ENCODE measurements at places on chromosomes 1 and 21.

GRCh38 chr1:53172426-53173128 lies 24.0 kb upstream of the CPT2 start:
- peak; percentile 45 for DNase-seq

DNA sequence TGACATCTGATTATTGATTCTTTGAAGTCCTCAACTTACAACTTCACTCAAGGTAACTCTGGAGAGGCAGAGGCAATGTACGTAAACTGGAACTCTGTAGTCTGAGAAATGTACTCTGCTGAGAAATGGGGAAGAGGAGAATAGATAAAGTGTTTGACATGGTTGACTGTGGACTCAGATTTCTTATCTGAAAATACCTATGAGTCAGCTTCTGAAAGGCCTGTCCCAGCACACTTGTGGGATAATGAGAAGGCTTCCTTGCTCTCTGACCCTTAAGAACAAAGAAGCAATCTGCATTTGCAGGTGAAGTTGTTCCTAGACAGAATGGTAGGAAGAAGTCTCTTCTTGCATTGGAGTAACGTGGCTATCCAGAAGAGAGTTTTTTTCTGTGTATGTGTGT lies 1573.5 kb downstream of the BRINP3 start:
- no peak for DNase-seq

GRCh38 chr21:30305136-30305535 lies 15.0 kb downstream of the KRTAP26-1 start:
- no peak for DNase-seq

GRCh38 chr1:79929356-79929755 lies 922.8 kb upstream of the ADGRL4 start:
- DNase-seq = no peak

DNA sequence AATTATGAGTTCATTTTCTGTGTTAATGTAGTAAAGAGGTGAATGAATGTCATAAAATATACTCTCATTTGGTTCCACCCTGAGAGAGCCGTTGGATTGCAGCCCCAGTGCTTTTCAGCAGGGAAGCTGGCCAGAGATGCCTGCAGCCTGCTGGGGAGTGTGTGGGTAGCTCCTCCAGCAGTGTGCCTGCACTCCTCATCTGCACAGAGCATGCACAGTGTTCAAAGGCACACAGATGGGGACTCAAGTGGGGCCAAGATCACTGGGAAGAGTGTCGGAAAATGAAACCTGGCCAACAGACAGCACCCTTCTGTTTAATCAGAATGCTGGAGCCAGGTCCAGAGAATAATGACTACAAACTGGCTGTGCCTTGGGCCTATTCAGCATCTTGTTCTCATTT lies 206.8 kb downstream of the ST6GALNAC3 start:
- no peak for DNase-seq

DNA sequence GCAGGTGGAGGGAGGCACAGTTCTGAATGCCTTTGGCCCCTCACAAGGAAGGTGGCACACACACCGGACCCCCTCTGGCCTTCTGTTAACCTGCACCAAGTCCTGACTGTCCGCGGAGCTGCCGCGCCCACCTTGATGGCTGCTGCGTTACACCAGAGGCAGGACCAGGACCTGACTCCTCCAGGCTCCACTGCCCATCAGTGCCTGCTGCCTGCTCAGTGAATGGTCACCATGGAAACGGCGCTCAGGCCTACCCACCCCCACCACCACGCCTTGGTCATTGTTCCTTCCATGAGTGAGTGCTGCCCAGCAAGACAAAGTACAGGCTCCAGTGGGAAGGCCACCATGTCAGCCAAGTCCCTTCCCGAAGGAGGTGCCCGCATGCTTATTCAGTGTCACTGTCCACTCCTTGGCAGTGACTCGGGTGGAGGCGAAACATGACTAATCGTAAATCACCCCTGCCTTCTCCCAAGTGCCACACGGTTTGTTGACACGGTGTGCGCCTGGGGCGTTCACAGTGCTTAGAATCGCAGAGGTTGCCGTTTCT lies 57.3 kb downstream of the SLC37A1 start:
- DNase-seq = no peak

DNA sequence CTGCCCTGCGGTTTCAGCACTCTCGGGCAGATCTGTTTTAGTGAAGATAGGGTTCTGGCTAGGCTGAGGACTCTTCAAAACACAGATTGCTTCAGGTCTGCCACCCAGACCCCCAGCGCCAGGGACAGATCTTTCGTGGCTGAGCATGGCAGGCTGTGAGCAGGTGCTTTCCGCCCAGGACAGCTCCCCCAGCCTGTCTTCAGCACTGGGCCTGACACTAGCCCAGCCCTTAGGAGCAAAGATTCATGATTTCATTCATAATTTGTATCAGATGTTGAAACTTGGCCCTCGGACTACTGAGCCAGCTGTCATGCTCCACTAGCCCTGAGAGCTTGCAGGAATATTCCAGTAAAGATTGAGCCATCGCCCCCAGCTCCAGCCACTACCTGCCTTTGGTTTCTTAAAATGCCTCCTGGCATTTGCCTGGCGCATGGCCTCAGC lies 5.9 kb downstream of the ADPRS start:
- DNase-seq = no peak

DNA sequence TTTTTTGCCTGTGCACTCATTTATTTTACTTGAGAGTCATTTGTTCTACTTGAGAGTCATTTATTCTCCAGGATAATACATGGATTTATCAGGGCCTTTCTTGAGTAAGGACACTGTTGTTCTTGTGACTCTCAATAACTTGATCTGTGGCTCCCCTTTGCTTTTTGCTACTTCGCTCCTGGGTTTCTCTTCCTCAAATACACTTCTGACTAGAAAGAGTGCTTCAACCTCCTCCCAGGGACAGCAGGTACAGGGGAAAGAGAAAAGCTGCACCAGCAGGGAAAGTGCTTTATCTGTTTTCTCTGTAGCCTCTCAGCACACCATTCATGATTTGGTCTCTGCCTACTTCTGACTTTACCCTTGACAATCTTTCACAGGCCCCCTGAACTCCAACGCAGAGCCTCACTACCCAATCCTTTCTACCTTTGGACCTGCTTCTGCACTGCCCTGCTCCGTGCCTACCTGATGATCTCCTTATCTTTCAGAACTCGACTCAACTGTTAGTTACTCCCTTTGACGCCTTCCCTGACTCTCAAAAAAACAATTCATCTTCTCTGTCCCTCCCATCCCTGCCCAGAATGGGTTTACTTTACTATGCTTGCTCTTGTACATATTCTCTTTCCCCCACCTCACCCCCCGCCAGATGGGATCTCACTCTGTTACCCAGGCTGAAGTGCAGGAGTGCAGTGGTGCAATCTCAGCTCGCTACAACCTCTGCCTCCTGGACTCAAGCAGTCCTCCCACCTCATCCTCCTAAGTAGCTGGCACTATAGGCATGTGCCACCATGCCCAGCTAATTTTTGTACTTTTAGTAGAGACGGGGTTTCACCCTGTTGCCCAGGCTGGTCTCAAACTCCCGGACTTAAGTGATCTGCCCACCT lies 15.6 kb upstream of the PIGM start:
- no peak for DNase-seq

DNA sequence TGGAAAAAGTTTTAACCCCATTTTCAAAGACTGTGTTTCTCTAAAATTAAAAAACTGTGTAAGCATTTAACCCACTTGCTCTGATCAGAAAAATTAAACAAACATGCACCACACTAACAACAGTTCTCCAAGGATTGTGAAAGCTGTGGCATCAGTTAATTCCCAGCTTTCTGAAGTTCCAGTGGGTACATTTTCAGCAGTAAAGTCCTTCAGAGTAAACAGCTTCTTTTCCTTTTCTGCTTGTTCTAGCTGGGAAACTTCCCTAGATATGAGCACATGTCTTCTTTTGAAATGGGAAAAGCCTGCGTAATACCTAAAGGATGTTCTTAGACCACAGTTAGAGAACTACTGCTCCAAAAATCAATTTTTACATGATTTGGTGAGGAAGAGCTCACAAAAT lies 11.1 kb downstream of the PRRX1 start:
- DNase-seq = no peak

DNA sequence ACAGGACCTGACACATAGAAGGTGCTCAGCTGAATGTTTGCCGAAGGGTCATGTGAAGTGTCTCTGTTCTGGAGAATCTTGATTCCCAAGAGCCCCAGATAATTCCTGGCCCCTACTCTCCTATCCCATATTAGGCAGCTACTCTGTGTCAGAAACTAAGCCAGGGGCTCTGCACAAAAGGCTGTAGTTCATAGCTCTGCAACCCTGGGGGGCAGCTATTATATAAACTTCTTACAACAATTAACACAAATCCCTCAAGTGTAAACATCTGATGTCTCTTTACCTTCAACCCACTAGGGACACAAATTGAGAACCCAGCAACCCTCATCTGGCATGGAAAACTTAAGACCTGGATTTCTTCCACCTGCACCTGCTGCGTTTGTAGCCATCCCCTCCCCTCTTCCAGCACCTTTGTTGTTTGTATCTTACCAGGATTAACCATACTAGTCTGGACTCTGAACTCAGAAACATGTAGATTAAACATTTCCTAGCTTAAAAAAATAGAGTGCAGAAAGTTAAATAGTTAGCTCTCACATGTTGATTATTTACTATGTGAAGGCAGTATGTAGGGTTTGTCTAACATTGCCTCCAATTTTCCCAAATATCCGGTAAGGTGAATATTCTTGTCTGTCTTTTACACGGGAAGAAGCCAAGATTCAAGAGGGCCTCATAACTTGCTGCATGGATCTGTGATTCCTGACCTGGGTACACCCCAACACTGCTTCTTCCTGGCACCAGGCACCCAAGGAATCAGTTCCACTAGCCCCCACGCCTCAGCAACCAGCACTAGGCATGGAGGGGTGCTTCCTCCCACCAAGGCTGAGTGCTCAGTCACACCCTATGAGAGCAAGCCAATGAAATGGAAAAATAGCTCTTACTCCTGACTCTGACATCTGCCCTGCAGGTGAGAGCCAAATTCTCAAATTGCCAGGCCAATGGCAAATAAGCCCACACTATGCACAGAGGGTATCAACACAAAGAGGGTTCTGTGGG lies 220.7 kb upstream of the HOOK1 start:
- no peak for DNase-seq

DNA sequence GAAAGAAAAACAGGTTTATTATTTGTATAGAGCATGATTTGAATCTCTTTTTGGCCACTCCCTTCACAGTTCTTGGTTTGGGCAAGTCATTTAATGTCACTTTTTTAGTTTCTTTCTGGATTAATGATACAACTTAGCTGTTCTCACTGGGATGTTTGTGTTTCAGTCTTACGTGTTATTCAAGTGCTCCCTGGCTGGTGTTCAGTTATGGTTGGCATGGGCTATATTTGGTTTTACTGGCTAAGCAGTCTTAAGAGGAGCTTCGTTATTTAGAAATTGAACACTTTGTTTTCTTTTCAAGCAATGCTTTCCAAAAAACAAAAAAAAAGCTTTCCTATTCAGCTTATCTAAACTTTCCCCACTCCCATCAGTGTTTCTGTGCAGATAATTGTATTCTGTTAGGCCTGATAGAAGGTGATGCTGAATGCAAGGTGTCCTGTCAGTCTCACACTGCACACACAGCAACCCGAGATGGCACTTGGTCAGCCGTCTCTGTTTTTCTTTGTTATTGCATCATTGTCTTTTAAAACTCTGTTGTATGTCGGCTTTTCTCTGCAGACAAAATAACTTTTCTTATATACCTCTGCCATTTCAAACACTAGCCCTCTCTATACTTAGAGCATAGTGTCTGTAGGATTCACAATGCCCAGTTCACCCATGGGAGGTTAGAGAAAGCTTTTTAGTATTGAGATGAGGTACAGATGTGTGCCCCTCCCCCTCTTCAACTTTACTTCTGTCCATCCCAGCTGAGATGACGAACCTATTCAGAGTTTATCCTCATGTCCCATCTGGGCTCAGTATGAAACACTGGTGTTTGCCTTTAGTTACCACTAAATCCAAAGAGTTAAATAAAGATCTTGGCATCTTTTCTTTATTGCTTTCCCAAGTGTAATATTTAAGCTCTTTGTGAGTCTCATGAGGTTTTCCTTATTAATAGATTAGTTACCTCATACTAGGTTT lies 80.2 kb downstream of the VPS13D start:
- DNase-seq = no peak

- peak; percentile 40 for DNase-seq
Observed at GRCh38 chr1:226443439-226443838, 35.5 kb upstream of the PARP1 start.

DNA sequence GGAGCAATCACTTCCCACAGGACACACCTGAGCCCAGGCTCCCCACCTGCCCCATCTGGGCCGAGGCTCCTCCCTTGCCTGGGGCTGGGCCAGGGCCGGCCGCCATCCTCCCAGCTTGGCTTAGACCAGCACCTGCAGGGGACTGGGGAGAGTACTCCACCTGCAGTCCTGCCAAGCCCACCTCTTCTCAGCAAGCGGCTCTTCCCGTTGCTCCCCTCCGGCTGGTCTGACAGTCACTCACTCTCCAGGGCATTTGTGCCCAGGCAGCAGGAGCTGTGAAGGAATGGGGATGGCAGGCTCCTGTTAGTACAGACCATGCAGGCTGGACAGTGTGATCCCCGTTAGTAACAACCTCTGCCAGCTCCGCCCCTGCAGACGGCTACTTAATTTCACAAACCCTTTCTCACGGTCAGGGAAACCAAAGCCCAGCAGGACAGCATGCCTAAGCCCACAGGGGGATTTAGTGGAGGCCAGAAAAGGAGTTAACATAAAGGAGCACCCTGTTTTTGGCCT lies at the start of gene FYB2:
Gene FYB2 (minus strand): TSS at position 18 of the 513 bp plus-strand sequence. CDS start 114 bp downstream, outside the sequence.
- DNase-seq = no peak

GRCh38 chr1:64505944-64506655 lies 36.2 kb downstream of the CACHD1 start:
- no peak for DNase-seq

- DNase-seq = peak; percentile 29
Observed at GRCh38 chr1:67888216-67889106, 55.2 kb upstream of the GNG12 start.

Data from umbilical cord (tissue), 2 donors.